ENCODE measurements at places on chromosomes 16 and 17. TPM values are rescaled to one million over a fixed set of nuclear protein-coding genes. Genes with fewer than 3 reads are reported as not detected.

DNA sequence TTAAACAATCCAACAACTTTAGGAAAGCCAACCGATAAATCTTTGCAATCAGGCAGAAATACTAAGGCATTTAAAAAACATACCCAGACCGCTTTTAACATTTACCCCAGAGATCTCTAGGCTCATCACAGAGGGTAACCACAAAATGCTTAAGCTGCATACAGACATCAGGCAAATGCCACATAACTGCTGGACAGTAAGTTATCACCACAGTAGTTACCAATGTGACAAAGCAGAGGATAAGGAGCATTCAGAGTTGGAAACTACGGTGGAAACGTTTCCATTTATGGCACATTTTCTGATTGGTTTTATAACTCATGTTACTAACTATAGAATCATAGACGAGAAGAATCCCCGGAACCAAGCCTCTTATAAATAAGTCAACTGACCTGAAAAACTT is 77.5 kb downstream of the KANSL1 start:
- H3K27ac ChIP-seq = no peak overlapping the region
- DNase-seq = no peak
- no peaks in the 10 kb centered on the region for H3K27me3 ChIP-seq
- peaks cover 35% of the 10 kb centered on the region for H3K4me1 ChIP-seq

- no peaks in the 10 kb centered on the region for H3K27me3 ChIP-seq
- peaks cover 16% of the 10 kb centered on the region for H3K4me1 ChIP-seq
- no peak for DNase-seq
- H3K27ac ChIP-seq = no peak overlapping the region
Observed at GRCh38 chr16:58605562-58605961, 24.1 kb downstream of the CNOT1 start.

- H3K27ac ChIP-seq = peak overlapping the region; percentile 79
- no peak for DNase-seq
- peaks cover 47% of the 10 kb centered on the region for H3K36me3 ChIP-seq
- peaks cover 16% of the 10 kb centered on the region for H3K27me3 ChIP-seq
- no peak overlapping the region for H3K4me3 ChIP-seq
Observed at GRCh38 chr16:18804540-18804939, 3.2 kb upstream of the ARL6IP1 start.

DNA sequence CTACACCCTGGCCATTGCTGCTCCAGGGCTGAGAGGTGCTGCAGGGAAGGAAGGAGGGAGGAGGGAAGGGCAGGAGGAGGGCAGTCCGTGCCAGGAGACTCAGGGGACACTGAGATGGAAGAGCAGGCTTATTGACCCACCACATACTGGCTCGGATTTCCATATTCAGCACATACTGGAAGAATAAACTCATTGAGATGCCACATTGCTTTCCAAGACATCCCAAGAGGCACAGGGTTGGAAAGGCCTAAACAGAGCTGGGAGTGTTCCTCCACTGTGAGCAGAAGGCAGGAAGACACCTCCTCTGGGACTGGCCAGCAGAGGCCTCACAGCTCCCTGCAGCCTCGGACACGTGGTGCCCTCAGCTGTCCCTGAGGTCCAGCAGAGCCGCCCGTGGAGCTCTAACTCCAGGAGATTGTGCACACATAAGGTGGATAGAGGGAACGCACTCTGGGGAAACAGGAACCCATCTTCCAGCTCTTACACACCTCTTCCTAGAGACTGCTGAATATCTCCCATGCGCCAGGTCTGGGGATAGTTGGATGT is 17.4 kb downstream of the CCDC182 start:
- no peak overlapping the region for H3K27ac ChIP-seq
- no peak for DNase-seq
- H3K4me1 ChIP-seq = no peaks in the 10 kb centered on the region
- H3K36me3 ChIP-seq = no peaks in the 10 kb centered on the region

- no peak for DNase-seq
- H3K27ac ChIP-seq = no peak overlapping the region
- H3K4me1 ChIP-seq = no peaks in the 10 kb centered on the region
- H3K27me3 ChIP-seq = no peaks in the 10 kb centered on the region
Observed at GRCh38 chr16:5214466-5214865, 116.9 kb upstream of the EEF2KMT start.

Gene SLC22A31
- not detected for total RNA-seq

Data from HFFc6 (cell line).